NCI-H1048 (cell line): ENCODE measurements at places on chromosomes 11 and 22.

GRCh38 chr22:32542677-32543357 lies 68.2 kb downstream of the FBXO7 start:
- no peak for DNase-seq

- DNase-seq: no peak
Observed at GRCh38 chr11:115939731-115940421, 435.7 kb upstream of the CADM1 start.

- no peak for DNase-seq
Observed at GRCh38 chr11:36061471-36061870, 117.6 kb downstream of the LDLRAD3 start.

DNA sequence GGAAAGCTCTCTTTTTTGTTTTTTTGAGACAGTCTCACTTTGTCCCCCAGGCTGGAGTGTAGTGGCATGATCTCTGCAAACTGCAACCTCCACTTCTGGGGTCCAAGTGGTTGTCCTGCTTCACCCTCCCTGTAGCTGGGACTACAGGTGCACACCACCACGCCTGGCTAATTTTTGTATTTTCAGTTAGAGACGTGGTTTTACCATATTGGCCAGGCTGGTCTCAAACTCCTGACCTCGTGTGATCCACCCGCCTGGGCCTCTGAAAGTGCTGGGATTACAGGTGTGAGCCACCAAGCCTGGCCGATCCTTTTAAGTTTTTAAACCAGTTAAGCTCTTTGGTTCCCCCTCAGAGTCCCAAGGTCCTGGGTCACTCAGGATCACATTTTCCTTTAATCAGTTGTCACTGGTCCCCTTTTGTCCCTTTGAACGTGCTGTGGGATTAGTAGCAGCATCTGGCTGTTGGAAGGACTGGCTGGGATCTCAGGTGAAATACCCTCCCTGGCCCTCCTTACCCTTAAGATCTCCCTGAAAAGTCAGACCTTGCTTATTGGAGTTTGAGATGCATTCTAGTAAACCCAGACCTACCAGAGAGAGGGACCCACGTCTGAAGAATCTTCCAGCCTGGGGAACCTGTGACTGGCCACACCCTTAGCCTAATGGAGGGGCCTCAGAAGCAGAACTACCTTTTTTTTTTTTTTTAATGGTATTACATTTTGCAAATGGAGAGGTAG lies 8.1 kb downstream of the MALAT1 start:
- DNase-seq: no peak

GRCh38 chr22:42807185-42807584 lies 49.9 kb downstream of the ARFGAP3 start:
- DNase-seq: no peak

GRCh38 chr11:8265681-8266241 lies 2.1 kb upstream of the LMO1 start:
- no peak for DNase-seq

- DNase-seq: no peak
Observed at GRCh38 chr11:109765709-109766311, 327.4 kb upstream of the ZC3H12C start.

GRCh38 chr11:28559492-28559891 lies 451.3 kb downstream of the METTL15 start:
- DNase-seq: no peak

DNA sequence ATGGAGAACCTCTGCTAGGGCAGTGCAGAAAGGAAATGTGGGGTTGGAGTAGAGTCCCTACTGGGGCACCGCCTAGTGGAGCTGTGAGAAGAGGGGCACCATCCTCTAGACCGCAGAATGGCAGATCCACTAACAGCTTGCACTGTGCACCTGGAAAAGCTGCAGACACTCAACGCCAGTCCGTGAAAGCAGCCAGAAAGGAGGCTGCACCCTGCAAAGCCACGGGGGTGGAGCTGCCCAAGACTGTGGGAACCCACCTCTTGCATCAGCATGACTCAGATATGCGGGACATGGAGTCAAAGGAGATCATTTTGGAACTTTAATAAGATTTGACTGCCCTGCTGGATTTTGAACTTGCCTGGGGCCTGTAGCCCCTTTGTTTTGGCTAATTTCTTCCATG lies 8.7 kb downstream of the TSKU start:
- DNase-seq: no peak

- no peak for DNase-seq
Observed at GRCh38 chr11:121754598-121754997, 301.8 kb upstream of the SORL1-AS1 start.

DNA sequence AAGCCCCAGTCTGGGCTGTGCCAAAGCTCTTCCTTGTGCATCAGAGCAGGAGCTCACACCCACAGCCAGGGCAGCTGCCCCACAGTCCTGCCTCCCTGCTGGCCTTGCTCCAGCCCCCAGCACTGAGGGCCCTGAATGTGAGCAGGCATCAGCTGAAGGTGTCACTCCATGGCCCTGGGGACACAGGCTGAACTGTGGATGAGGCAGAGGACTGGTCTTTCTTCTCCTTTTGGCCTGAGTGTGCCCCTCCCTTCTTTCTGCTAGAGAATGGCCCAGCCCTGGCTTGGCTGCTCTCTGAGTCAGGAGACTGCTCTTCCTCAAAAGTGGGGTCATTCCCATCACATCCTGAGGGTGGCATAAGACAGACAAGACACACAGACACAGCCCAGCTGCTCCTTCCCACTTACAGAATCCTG lies 16.2 kb downstream of the OTOG start:
- DNase-seq: no peak

- no peak for DNase-seq
Observed at GRCh38 chr11:45143494-45143893, 2.9 kb upstream of the PRDM11 start.

GRCh38 chr11:63845303-63845702 lies 6.4 kb downstream of the MARK2 start:
- DNase-seq: no peak

DNA sequence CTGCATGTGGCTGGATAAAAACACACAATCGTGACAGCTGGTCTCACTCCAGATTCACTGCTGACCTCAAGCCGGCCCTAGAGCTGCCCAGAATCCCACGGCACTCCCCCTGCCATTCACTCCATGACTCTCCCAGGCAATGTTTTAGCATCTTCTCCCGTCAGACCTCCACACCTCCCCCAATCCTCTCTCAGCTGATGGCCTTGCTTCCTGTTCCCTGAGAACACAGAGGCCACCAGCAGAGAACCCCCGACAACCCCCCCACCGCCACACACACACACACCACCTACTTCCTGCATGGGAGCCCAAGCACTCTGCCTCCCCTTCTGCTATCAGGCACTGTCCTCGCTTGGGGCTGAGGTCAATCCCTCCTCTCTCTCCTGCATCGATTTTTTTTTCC lies 9.3 kb downstream of the TNKS1BP1 start:
- DNase-seq: no peak

GRCh38 chr22:32985899-32986765 lies 72.0 kb downstream of the SYN3 start:
- peak; percentile 15 for DNase-seq

- no peak for DNase-seq
Observed at GRCh38 chr11:2584812-2585565, 114.8 kb downstream of the KCNQ1OT1 start.

- DNase-seq: no peak
Observed at GRCh38 chr11:86790867-86791849, 9.2 kb upstream of the PRSS23 start.

- DNase-seq: no peak
Observed at GRCh38 chr11:83037877-83038276, 33.8 kb downstream of the RAB30 start.

DNA sequence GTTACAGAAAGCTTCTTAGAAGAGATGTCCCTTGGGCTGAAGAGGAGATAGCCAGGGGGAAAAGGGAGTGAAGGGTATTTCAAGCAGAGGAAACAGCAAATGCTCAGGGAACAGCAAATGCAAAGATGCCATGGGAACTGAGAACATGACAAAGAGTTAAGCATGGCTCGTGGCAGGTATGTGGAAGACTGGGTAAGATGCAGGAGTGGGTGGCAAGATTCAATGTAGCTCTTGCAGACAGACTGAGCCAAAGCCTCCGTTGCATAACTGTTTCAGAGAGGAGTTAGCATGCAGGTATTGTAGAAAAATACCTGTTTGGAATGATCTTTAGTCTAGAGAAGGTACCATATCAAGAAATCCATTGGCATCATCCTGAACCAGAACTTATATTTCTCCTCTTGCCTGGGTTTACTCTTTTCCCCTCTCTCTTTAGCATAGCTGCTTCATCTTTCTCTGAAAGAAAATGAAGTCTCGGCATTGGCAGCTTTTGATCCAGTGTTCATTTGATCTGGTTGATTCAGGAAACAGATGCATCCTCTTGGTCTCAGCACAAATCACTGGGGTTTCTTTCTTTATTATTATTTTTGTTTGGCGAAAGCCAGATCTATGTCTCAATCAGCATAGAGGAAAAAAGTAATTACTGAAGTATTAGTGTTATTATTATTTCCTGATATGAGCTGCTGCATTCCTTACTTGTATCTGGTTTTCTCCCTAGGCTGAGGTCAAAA lies 41.7 kb upstream of the NUP160 start:
- DNase-seq: no peak

DNA sequence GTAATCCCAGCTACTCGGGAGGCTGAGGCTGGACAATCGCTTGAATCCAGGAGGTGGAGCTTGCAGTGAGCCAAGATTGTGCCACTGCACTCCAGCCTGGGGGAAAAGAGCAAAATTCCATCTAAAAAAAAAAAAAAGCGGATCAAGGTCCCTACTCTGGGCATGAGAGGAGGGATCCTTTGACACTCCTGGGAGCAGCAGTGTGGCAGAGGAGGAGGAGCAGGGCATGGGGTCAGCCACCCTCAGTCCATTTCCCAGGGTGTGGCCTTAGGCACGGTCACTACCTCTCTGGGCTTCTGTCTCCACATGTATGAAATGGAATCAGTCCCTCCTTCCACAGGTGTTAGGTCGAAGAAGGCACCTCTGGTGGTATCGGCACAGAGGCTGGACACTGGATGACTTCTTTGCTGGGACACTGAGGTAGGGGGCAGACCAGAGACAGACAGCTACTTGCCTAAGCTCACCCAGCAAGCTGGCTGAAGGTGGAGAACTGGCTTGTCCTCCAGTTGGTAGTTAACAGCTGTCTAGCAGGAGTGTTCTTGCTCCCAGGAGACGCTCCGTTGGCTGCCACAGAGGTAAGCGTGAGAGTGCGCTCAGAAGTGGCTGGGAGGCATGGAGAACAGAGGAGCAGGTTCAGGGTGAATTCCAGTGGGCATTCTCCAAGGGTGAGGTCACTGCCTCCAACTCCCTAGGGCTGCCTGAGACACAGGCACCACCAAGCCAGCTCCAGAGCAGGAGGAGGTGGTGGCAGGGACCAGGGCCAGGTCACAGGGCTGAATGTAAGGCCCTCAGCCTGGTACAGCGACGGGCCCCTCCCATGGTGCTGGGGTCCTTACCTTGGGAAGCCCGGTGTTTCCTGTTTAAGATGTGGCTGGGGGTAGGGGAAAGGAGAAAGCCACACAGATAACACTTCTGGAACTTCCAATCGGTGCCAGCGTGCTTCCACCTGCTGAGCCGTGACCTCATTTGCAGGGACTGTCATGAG lies 19.5 kb downstream of the TXN2 start:
- DNase-seq: no peak

DNA sequence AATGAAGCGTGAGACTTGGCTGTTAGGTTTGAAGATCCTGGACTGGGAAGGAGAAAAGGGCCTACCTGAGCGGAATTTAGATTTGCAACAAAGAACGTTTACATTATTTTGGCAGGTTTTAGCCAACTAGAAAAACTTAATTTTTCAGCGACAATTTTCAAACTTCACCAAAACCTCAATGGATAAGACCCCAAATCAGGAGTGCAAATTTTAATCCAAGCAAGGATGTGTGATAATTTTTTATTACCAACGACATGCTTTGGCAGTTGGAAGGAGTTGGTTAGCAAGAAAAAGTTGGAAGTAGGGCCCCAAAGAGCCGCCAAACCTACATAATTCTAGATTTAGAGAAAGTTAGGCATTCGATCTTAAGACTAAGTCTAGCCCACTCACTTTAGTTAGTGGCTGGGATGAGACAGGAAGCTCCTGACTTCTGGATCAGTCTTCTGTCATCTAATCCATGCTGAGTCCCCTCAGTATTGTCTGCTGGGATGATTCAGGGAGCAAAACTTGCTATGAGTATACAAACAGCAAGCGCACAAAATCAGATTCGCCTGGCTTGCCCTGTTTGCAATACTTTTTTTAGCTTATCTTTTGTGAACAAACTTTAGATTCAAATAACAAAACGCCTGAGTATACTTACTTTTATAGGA lies 787 bp upstream of the RDX start:
- no peak for DNase-seq

DNA sequence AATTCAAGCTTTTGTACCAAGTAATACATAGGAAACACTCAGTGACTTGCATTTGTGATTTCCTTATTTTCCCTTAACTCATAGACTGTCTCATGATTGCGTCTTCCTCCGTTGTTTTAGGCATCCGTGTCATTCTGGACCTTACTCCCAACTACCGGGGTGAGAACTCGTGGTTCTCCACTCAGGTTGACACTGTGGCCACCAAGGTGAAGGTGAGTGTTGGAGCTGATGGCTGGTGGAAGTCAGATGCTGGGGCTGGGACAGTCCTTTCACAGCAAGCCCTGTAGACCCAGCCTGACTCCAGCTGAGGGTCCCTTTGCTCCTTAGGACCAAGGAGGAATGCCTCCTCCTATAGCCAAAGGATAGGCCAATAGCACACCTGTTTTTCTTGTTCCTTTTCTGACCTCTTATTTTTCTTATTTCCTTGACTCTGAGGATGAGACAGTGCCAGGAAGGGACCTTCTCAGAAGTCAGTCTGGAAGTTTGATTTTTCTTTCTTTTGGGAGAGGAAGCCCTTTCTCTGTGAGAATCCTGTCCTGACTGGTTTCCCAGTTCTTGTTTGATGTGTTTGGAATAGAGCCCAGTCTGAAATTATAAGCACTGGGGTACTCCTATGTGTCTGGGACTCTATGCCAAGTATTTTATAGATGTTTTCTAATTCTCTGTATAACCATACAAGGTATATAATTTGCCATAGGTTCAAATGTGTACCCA lies 2.2 kb downstream of the SLC3A2 start:
- DNase-seq: no peak

GRCh38 chr11:120869097-120869496 lies 154.8 kb upstream of the TBCEL start:
- no peak for DNase-seq

DNA sequence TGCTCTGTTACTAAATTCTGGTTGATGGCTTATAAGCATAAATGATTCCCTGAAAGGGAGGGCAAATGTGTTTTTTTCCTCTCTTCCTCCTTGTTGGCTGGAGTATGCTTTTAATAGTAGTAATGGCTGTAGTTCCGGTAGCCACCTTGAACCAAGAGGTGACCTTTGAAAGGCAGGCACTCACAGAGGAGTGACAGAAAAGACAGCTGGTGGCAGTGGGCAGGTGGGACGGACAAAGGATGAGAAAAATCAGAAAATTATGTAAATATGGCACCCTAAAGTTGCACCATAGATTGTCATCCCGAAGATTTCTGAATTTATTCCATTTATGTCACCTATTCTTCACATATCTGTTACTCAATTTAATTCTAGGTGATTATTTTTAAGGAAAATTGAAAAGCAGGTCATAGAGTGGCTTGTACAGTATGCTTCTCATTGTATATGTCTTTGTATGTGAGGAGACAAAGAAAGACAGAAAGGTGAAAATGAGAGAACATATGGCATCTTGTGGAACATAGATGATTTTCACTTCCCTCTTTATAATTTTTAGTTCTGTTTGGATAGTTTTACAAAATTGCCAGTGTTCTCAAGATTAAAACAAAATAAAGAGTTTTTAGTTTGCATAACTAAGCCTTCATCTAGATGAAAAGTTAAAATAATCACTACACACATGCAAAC lies 17.0 kb downstream of the CASP12 start:
- DNase-seq: no peak

- DNase-seq: no peak
Observed at GRCh38 chr11:120832481-120833238, 191.2 kb upstream of the TBCEL start.
